ENCODE measurements at places on chromosomes 2 and 18.

- no peak for DNase-seq
These were observed 1118.2 kb downstream of the DPP10 start for GRCh38 chr2:115560666-115561065.

- no peak for DNase-seq
These were observed 220.0 kb upstream of the CYP26B1 start for GRCh38 chr2:72367530-72368225.

GRCh38 chr2:200357845-200358244, 51.4 kb downstream of the SPATS2L start:
- DNase-seq: no peak

DNA sequence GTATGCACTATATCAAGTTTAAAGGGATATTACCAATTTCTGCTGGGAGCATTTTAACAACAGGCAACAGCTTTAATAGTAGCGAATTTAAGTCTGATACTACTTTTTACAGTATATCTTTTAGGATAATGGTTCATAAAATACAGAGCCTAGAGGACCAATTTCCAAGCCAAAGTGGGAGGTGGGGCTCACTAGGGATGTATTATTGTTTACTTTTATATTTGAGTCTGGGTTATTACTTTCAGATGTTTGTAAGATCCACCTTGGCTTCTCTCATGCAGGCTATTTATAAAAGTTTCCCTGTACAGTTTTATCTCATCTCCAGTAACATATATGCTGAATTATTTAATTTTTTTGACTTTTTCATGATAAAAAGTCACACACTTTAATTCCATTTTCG, 242.0 kb downstream of the CMPK2 start:
- no peak for DNase-seq

GRCh38 chr18:24633121-24633520, 172.7 kb downstream of the HRH4 start:
- DNase-seq: no peak

- no peak for DNase-seq
These were observed 265.5 kb upstream of the KCNJ3 start for GRCh38 chr2:154433010-154433409.

- DNase-seq: peak; percentile 43
These were observed 86.0 kb downstream of the CDC42EP3 start for GRCh38 chr2:37585295-37585908.

- DNase-seq: no peak
These were observed 144.0 kb downstream of the MSH2 start for GRCh38 chr2:47546994-47547393.

DNA sequence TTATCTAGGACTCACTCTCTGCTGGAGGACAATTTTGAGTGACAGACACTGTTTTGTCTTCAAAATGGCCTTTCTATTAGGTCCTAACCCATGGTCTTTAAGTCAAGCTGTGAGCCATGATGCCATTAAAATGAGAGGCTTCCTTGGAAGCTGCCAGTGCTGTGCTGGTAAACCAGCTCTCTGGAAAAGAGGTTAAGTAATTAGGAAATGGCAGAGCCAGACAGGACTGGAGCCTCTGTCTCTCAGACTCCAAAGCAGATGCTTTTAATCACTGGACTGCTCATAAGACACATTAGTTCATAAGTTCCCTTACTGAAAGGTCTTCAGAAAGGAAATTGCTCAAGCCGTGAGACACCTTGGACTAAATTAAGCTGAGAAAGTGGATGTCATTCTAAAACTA, 25.8 kb upstream of the LHCGR start:
- no peak for DNase-seq

DNA sequence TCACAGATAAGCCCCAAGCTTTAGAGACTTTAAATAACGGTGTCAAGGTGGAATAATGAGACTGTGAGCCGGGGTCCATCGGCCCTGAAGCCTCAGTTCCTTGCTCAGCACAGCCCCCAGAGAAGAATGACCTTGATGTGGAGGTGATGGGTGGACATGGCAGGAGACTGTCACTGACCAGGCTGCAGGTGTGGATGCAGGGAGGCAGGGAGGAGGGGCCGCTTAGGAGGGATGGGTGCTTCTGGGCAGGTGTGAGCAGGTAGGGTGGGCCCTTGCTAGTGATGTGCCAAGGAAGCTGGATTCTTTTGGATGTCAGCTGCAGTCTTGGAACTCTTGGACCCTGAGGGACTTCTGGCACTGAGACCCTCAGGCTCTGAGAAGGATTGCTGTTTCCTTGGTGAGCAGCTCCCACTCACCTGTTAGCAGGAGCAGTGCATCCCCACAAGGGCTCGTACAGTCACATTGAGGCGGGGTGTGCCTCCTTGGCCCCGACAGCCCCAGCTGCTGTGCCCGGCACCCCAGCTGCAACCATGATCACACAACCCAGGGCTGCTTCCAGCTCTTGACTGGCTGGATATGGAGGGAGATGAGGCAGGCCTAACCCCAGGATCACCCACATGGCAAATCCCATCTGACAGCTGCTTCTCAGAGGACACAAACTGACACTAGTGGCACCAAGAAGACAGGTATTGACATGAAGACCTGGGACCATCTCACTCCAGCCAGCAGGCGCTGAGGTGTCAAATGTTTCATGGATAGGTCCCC, 209.8 kb upstream of the HDAC4 start:
- DNase-seq: no peak

GRCh38 chr18:48798334-48799245, 152.2 kb downstream of the SMAD7 start:
- no peak for DNase-seq

DNA sequence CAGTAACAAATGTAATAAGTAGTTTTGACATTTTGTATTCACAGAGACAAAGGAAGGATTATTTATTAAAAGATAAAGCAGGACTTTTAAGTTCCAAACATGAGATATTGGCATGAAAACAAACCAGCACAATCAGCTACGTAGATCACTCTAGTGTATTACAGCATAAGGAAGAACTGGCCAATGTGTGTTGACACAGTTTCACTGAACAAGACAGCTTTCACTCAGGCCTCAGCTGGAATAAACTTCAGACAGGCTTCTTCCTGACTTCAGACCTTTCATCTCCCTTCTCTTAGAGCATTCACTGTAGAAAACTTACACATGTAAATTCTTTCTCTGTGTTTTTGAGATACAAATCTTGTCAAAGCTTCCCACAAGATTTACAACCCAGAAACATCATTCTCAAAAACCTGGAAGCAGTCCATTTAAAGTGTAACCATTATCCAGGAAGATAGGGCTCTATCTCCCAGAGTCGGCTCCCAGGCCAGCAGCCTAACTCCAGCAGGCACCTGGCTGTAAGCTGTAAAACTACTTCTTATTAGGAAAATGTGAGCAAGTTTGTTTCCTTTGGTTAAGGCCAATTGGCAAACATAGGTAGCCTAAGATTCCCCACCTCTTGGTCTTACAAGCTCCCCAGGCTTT, 768.3 kb upstream of the CDH7 start:
- DNase-seq: no peak

DNA sequence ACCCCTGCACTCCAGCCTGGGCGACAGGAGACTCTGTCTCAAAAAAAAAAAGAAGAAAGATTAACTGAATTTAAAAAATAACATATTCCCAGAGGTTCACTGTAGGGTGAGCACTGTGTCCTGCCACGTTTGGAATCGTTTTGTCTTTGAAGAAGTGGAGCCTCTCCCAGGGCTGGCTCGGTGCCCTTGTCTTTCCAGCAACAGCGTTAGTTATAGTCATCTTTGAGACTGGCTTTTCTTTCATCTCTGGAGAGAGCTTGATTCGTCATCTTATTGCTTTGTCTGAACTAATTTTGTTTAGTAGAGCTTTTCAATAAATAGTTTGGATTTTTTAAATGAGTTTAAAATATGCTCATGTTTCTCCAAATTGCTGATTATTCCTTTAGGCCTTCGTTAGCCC, 50.5 kb downstream of the IMPA2 start:
- DNase-seq: no peak

DNA sequence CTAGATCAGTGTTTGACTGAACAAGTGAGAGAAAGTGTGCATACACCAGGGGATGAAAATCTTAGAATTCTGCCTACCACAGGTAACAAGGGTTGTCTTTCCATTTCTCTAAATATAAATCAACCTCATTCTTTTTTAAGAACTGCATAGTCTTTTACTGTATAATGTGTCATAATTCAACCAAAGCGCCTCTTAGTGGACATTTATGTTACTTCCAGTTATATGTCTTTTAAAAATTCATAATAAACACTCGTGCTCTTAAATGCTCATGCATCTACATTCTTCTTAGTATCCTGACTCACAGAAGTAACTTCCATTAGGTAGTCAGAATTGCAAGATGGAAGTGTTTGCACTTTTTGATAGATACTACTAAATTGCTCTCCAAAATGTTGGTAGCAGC, 76.2 kb downstream of the CHRNA1 start:
- peak; percentile 52 for DNase-seq

DNA sequence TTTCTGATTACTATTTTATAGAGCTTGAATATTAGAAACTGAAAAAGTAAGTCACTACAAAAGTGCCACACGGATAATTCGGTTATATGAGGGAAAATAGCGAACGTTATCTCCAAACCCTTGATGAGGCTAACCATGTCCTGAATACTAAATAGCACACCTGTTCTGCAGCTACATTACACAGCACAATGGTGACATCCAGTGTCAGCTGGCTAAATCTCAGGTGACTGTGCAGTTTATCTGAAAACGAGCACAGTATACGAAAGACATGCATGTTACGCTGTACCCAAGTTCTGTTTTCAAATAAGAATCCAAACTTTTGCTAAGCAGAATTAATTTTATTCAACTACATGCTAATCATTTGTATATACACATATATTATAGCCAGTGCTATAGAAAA, 9.0 kb downstream of the CCDC68 start:
- no peak for DNase-seq

- no peak for DNase-seq
These were observed 24.8 kb downstream of the LYPD1 start for GRCh38 chr2:132645176-132645575.

DNA sequence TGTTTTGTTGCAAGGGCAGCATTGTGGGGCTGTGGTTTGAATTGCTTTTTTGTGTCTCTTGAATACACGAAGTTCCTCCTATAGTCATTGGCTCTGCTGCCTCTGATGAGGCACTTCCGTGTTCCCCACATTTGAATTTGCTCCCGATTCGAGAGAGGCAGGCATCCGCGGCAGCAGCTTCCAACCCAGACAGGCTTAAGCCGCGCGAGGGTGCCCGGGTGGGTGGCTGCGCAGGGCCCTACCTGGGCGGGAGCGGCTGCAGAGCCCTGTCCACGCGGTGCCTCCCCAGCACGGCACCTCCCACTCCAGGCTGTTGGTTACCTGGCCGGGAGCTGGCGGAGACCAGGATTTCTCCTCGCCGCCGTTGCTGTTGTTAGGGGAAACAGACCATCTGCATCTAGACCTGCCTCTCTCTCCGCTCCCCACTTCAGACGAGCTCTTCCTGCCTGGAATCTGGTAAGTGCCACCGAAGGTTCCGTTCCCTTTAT, 151.3 kb downstream of the NEDD4L start:
- peak; percentile 5 for DNase-seq

GRCh38 chr2:28454016-28454930, 41.6 kb upstream of the PLB1 start:
- DNase-seq: no peak

GRCh38 chr18:22951823-22952222, 18.7 kb downstream of the RBBP8 start:
- DNase-seq: no peak

- DNase-seq: peak; percentile 79
These were observed 7.4 kb upstream of the MOB1A start for GRCh38 chr2:74186038-74186437.

DNA sequence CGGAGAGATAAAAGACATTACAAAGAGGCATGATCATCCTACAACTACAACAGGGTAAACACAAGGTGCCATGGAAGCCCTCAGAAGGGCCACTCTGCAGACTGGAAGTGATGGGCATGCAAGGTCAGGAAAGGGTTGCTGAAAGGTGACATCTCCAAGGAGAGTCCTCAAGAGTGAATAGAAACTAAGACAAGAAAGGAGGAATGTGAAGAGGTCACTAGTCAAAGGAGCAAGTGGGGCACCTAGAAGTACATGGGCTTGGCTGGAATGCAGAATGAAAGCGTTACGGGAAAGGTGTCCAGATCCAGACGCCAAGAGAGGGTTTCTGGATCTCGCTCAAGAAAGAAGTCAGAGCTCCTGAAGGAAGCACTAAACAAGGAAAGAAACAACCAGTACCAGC, 314.3 kb downstream of the NBAS start:
- no peak for DNase-seq

DNA sequence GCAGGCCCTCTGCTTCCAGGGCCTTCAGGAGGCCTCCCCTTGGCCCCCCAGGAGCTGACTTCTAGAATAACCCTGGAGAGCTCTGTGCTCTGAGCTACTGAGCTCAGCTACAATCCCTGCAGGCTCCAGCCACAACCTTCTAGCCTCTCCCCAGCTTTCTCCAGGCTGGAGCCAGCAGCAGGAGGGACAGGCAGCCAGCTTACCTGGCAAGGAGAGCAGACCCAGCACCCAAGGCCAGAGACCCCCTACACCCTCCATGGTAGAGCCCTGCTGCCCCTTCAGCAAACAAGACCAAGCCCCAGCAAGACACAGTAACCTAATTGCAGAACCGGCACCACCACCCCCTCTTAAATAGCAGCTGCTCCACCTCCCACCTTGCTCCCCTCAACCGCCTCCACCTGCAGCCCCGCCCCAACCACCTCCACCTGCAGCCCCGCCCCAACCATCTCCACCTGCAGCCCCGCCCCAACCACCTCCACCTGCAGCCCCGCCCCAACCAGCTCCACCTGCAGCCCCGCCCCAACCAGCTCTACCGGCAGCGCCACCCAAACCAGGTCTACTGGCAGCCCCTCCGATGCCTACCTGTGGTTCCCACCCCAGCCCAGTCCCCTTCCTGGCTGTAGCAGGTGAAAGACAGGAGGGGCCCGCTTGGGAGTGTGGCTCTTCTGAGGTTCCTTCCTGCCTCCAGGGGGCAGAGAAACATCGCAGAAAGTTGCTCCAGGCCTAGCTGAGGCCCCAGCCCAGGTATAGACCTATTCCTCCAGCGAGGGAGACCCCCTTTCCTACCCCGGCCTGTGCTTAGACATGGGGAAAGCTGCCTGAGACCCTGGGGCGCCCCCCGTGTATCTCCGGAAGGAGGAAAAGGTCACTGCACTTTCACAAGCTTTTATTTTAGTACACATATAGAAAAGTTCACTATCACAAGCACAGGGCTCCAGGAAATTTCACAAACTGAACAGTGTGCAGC, at the start of gene ASTL:
ASTL (minus strand) TSS at position 324 of the 967 bp plus-strand sequence; CDS start at position 258, 66 bp downstream.
- DNase-seq: peak; percentile 63

DNA sequence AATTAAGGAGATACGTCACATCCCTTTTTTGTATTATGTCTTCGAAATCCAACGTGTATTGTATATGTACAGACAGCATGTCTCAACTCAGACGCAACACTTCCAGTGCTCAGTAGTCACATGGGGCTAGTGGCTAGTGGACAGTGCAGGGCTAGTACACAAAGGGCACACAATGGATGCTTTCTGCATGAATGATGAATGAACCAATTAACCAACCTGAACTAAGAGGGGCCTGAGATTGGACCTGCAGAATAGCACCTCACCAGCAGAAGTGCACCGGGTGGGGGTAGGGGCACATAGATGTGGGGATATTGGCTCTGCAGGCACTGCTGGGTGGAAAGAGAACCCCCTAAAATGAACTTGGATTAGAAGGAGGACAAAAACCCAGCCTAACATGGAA, 20.7 kb downstream of the ST8SIA5 start:
- DNase-seq: no peak

GRCh38 chr2:160419776-160420505, 73.7 kb downstream of the RBMS1 start:
- DNase-seq: no peak

Measured in activated CD4-positive, alpha-beta T cell treated with anti-CD3 and anti-CD28 coated beads, Interleukin-2, Interleukin-6, amounts not matched to agents 100 ng/mL and 50 ng/mL, durations not matched to agents 16 hours and 8 hours (primary cell).